Thoracic aorta (tissue), 2 donors: ENCODE measurements at places on chromosomes 3 and 15.
A peak's percentile ranks its signal among the peaks of the same experiment; 100 is the strongest.

GRCh38 chr15:60643555-60643954 lies 164.6 kb upstream of the ICE2 start:
- no peak for DNase-seq

- DNase-seq, result no peak
These were observed 1.4 kb downstream of the VHL start for GRCh38 chr3:10142707-10143560.

DNA sequence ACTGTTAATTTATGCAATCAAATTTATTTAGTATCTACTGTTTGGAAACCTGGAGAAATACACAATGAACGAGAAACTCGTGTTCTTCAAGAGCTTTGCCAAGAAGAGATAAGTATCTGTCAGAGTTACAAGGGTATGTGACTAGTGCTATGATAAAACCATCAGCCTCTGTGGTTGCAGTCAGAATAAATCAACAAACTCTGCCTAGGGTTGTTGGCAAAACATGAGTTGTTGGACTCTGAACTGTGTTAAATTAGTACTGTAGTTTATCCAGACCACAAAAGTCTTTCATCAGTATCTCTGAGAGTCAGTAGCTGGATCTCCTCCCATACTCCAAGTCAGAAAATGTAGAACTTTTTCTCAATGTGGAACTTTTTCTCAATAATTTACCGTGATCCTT lies 918.4 kb downstream of the NAALADL2 start:
- DNase-seq, result no peak

GRCh38 chr3:72339670-72340030 lies 508.6 kb downstream of the SHQ1 start:
- no peak for DNase-seq

GRCh38 chr15:27222479-27222878 lies 251.5 kb downstream of the GABRG3 start:
- no peak for DNase-seq

- DNase-seq, result no peak
These were observed 129.0 kb downstream of the MYLK start for GRCh38 chr3:123755085-123755484.

DNA sequence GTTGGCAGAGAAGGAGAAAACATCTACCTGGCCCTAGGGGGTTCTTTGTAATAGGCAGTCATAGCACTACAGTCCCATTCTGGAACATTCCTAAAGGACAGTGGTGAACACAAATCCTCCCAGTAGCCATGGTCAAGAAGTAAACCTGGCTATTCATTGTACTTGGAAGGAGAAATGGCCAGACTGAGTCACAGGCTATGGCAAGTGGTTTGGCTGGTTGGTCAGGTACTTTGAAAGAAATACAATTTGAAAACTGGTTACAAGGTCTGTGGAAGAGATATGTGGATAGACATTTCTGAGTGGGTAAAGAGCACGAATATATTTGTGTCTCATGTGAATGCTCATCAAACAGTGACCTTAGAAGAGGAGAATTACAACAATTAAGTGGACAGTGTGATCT lies 33.0 kb upstream of the FAN1 start:
- no peak for DNase-seq

GRCh38 chr15:60152386-60152785 lies 148.3 kb downstream of the FOXB1 start:
- DNase-seq, result no peak

DNA sequence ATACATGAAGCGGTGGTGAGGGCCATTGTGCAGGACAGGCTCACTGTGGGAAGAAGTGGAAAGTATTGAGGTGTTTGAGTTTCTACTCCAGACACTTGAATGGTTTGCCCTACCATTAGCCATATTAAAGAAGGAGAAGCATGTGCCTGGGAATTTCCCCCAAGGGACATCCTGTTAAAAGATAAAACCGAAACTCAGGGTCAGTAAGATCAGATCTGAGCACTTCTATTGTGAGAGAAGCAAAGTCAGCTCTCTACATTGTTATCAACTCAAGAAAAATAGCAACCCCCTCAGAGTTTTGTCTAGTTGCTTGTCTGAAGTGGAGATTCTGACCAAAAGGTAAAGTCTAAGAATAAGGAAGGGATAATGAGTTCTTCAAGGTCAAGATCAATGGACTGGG lies 269.8 kb downstream of the CHST2 start:
- DNase-seq, result no peak

GRCh38 chr3:39148435-39149058 lies 4.8 kb downstream of the CSRNP1 start:
- no peak for DNase-seq

DNA sequence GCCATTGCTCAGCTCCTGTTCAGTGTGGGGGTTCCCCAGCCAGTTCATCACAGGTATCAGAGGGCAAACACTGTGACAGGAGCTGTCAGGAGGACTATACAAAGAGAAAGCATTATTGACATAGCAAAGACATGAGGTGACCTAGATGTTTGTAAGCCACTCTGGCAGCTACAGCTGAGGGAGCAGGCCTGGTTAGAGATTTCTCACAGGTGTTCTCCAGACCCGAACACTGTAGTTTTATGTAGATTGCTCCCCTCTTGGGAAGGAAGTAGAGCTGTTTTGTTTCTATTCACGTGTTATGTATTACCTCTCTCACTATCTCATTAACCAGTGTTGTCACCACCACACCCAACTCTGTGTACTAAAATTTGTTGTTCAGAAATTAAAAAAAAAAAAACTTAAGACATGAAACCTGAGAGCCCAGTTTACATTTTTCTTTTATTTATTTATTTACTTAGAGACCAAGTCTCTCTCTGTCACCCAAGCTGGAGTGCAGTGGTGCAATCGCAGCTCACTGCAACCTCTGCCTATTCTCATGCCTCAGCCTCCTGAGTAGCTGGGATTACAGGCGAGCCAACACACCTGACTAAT lies 123.7 kb downstream of the RBPMS2 start:
- DNase-seq, result no peak

GRCh38 chr15:65318870-65319356 lies 14.4 kb downstream of the RNU5B-1 start:
- no peak for DNase-seq

DNA sequence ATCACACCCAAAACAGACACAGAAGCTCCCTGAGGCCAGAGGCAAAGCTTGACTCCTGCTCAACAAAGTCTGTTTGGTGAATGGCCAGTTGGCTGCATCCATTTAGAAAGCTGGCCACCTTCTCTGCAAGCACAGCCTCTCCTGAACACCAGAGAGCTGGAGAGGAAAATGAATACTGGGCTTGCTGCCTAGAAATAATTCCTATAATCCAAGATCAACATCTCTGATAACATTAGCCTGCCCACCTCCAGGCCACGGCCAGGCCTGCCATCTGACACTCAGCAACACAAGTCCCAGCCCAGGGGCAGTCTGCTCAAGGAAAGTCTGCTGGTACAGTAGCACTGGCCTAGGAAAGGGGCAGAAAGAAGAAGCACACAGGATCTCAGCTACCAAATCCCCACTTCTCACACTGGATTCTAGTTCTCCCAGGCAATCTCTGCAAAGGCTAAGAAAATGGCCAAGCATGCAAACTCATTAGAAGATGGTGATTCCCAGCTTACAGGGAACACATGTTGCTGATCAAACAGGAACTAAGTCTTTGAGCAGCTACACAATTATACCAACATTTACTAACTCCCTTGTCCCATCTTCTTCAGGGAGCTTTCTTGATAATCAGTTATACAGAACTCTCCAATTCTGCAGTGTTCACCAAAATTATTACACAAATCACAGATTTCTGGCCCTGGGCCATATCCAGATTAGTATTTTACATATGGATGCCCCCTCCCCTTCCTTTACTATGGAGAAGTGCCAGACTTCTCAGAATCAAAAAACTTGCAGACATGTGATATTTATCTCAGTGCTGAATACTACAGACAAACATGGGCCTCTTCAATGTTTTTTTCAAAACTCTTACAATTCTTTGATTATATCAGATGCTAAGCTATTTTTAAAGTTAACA lies 9.9 kb downstream of the TBC1D2B start:
- no peak for DNase-seq

GRCh38 chr15:64739577-64740143 lies 35.7 kb downstream of the RBPMS2 start:
- no peak for DNase-seq

DNA sequence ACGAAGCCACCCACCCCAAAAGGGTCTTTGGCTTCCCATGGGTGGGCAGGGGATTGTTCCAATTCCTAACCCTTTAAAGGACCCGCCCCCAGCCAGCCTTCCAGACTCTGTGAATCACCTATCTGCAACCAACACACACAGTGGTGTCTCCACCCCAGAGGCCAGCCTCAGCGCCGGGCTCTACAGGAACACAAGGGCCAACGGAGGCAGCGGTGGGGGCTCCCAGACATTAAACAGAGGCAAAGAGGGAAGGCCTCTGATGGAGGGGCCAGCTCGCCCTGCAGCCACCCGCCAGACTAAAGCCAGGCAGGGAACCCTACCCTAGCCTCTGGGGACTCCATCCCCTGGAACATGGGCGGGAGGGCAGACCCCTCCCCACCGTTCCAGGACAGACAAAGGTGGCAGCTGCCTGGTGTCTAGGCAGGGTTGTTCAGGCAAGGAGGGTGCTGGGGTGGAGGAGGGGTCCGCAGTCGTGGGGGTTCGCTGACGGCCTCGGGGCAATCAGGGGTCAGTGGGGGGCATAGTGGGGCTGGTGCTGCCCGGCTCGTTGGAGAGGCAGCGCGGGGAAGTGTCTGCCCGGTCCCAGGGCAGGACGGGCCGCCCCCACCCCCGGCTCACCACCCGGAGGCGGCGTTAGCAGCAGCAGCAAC lies 448 bp downstream of the SHISA5 start:
- DNase-seq, result peak; percentile 66

DNA sequence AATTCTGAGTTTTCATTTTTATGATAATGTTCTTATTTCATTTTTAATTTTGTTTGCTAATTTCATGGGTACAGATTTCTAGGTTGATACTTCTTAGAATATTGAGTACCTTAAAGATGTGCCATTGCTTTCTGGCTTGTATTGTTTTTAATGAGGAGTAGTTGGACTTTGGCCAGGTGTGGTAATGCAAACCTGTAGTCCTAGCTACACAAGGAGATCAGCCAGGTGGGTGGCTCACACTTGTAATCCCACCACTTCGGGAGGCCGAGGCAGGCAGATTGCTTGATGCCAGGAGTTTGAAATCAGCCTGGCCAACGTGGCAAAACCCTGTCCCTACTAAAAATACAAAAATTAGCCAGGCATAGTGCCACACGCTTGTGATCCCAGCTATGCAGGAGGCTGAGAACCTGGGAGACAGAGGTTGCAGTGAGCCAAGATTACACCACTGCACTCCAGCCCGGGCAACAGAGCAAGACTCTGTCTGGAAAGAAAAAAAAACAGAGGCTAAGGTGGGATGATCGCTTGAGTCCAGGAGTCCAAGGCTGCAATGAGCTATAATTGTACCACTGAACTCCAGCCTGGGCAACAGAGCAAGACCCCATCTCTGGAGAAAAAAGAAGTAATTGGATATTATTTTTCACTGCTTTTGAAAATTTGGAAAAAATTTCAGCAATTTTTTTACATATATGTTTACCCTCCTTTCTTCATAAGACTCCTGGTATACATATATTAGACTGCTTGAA lies 198.0 kb downstream of the ALCAM start:
- DNase-seq, result no peak

DNA sequence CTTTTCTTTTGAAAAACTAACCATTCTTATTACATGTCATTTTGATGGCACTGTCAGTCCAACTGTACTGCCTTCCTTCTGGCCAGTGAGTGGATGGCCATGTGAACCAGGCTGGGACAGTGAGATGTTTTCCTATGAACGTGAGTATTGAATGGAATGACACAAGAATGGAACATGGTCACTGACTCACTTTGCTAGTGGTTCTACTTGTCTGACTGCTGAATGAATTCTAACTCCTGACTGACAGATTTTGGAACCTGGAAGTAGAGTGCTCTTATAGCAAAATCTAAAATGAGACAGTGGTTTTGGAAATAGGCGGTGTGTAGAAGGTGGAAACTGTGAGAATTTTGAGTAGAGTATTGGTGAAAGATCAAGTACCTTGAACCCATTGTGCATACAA lies 606.9 kb upstream of the KCNMB2 start:
- DNase-seq, result no peak

DNA sequence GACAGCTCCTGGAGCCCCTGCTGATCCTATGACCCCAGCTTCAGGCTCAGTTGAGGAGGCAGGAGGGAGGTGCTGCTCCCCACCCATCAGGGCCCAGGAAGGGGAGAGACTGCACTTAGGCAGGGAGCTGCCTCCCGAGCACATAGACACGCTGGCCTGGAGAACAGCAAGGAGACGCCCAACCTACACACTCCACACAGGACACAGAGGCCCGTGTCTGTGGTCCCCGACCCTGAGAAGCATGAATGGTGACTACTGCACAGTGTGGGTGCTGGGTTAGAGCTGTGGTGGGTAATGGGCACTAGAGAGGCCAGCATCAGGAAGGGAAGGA lies 1.1 kb upstream of the HHATL start:
- DNase-seq, result no peak

DNA sequence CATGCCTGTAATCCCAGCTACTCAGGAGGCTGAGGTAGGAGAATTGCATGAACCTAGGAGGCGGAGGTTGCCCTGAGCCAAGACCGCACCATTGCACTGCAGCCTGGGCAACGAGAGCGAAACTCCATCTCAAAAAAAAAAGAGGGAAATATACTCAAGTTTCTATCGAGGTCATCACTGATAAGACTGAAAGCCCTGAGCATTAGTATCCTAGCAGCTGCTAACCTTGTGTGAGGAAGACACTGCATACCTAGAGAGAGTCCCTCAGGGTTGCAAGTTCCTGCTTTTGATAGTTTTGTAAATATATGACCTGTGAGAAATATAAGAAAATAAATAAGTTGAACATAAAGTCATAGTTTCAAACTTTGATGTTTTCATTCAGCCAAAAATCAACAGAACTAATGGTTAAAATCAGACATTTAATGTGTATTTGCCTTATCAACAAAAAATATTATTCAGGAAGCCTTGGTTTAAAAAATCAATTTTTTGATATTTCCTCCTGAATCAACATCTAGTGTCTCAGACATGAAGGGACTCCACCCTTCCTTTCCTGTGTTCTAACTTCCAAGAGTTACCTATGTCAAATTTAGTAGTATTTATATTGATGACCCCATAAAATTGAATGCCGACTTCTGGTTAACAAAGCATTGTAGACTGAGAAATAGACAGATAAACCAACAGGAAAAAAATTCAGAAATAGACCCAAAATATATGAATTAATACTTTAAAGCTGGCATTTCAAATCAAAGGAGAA lies 19.8 kb upstream of the USP3 start:
- DNase-seq, result no peak

GRCh38 chr3:163555918-163556317 lies 1522.4 kb downstream of the SI start:
- DNase-seq, result no peak

GRCh38 chr15:75759416-75760130 lies 46.9 kb upstream of the CSPG4 start:
- DNase-seq, result no peak

DNA sequence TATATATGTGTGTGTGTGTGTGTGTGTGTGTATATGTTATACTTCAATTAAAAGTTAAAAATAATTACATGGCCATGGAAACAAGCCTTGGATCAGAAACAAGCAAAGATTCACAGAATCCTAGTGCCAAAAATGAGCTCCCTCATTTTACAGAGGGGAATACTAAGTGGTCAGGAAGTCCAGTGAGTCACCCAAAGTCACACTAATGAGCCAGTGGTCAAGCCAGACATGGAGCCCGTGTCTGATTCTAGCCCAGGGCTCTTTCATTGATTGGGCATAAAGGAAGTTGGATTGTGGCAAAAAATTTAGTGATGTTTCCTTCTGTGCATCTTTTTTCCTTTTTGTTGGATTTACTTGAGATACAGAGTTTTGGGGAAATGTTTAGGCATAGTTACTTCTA lies 152.5 kb upstream of the NPHP3 start:
- DNase-seq, result no peak
